Frontal cortex (tissue), 4 donors: ENCODE measurements at places on chromosomes 16 and 17. TPM values are rescaled to one million over a fixed set of nuclear protein-coding genes. Genes with fewer than 3 reads are reported as not detected.

GRCh38 chr16:86714166-86714565 is 135.8 kb downstream of the FOXL1 start:
- no peak for DNase-seq

- no peak for DNase-seq
Observed at GRCh38 chr17:40093580-40094201, 6.7 kb downstream of the NR1D1 start.

DNA sequence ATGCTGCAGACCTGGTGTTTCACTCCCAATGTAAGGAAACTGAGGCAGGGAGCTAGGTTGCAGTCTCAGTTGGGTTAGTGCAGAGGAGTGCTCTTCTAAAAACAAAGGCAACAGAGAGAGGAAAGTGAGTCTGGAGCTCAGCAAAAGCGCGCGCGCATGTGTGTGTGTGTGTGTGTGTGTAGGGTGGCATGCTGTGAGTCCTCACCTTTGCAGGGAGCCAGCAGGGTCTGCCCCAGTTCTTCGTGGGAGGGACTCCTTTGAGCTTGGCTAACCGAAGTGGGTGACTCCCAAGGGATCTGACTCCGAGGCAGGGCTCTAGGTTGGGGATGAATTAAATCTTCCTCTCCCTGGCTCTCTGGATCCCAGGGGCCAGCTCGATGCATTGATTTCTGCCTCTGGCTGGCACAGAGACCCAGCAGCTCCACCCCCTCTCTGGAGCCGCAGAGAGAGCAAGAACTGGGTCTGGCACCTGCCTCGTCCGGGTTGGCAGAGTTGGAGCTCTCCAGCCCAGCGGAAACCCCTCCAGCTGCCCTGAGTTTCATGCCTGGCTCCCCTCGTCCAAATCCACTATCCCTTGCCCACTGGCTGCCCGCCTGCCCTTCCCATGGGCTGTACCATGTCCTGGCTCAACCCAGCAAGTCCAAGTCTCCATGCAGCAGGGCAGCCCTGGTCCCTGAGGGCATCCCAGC is 1.3 kb upstream of the BTBD17 start:
- DNase-seq, result no peak

DNA sequence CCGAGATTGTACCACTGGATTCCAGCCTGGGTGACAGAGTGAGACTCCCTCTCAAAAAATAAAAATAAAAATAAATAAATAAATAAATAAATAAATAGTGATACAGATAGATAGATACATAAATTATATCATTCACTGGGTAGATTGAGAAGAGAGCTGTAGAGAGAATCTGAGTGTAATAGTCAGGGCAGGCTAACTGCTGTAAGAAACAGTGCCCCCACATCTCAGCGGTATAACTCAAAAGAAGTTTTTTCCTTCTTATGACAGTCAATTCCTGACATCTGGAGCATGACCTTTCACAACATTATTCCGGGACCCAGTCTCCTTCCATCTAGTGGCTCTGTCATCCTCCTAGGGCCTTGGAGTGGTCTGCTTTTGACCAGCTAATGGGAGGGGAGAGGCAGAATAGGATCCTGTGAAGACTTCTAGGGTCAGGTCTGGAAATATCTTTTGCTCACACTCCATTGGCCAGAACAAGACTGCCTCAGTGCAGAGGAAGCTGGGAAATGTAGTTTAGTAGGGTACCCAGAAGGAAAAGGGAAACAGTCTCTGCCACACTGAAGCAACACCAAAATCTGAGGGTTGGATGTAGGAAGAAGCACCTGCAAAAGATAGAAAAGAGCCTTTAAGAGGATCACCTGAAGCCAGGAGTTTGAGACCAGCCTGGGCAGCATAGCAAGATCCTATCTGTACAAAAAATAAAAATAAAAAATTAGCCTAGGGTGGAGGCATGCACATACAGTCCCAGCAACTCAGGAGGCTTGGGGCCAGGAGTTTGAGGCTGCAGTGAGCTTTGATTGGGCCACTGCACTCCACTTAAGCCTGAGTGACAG is 3.0 kb upstream of the QPRT start:
- no peak for DNase-seq

GRCh38 chr17:72034000-72034399 is 86.8 kb upstream of the SOX9 start:
- DNase-seq, result no peak

GRCh38 chr17:73365301-73365874 is 53.6 kb upstream of the CDC42EP4 start:
- no peak for DNase-seq

GRCh38 chr17:45369421-45369820 is 52.6 kb upstream of the MAP3K14 start:
- DNase-seq, result no peak

DNA sequence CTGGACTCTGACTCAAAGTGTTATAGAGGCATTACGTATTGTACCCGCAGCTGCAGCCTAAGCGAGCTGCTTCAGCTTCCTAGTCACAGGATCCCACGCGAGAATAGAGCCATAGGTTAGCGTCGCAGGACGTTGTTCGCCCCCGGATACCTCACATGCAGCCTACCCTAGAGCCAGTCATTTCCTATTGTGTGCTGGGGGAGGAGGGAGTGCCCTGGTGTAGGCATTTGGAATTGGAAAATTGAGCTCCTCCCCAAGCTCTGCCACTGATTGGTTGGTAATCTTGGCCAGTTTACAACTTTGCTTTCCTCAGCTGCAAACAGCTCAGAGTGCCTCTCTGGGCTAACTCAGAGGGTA is 530 bp downstream of the NAA60 start:
- DNase-seq, result no peak

- DNase-seq, result no peak
Observed at GRCh38 chr16:49127103-49127502, 154.5 kb downstream of the CBLN1 start.

DNA sequence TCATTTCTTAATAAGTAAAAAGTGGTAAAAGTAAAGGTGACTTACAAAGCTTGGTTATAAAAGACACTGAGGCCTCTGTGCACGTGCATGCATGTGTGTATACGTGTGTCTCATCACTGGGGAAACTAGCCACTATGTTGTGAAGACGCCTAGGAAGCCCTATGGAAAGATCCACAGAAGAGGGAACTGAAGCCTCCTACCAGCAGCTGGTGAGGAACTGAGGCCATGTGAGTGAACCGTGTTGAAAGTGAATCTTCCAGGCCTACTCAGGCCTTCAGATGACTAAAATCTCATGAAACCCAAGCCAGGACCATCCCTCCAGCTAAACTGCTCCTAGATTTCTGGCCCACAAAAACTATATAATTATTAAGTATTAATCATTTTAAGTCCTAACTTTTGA is 23.7 kb downstream of the PHLPP2 start:
- DNase-seq, result no peak

DNA sequence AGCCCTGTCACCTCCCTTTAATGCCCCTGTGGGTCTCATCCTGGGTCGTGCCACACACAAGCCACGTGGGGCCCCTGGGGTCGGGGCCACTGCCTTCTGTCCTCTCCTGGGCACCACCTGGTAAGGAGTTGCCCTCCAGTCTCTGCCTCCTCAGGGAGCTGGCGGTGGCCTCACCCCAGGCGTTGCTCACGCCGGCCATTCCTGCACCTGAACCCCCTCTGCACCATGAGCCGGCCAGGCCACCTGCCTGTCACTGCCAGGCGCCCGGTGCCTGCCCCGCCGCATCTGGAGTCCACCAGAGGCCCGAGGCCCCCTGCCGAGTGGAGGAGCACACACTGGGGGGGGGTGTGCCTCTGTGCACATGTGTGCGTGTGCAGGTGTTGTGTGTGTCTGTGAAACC is 10.4 kb downstream of the NHERF2 start:
- no peak for DNase-seq

GRCh38 chr17:38460716-38461630 is 32.7 kb downstream of the ARHGAP23 start:
- peak; percentile 11 for DNase-seq

GRCh38 chr17:62663304-62663703 is 35.8 kb downstream of the MRC2 start:
- DNase-seq, result no peak

DNA sequence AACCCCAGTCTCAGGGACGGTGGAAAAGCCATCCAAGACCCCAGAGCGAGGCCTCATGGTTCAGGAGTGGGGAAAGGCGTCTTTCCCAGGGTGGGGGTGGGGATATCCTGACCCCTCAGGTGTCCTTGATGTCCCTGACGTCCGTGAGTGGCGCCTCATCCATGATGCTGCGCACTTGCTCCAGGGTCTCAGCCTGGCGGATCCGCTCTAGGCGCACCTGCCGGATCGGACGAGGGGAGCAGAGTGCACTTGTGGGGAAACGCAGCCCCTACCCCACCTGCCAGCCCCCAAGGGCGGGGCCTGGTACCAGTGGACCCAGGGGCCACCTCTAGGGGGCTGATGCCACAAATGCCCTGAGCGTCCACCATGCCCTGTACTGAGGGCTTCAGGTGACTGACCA is 20.2 kb downstream of the RABEP2 start:
- DNase-seq, result no peak

- no peak for DNase-seq
Observed at GRCh38 chr16:81632392-81633146, 146.5 kb upstream of the PLCG2 start.

- DNase-seq, result no peak
Observed at GRCh38 chr17:71267668-71268067, 853.2 kb upstream of the SOX9 start.

DNA sequence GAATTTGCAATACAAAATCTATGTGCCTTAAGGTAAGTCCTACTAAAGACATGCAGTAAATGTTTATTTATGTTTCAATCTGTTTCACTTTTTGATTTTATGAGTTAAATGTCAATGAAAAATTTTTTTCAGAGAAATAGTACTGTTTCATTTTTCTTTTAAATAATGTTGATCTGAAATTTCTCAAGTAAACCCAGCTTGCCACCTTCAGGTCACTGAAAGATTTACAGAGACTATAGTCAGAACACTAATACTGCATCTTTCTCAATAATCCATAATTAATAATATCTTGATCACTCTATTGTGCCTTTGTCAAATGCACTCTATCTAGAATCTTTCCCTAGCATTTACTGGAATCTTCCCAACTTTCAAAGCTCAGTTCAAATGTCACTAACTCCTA is 6.5 kb upstream of the DHX40 start:
- DNase-seq, result no peak

DNA sequence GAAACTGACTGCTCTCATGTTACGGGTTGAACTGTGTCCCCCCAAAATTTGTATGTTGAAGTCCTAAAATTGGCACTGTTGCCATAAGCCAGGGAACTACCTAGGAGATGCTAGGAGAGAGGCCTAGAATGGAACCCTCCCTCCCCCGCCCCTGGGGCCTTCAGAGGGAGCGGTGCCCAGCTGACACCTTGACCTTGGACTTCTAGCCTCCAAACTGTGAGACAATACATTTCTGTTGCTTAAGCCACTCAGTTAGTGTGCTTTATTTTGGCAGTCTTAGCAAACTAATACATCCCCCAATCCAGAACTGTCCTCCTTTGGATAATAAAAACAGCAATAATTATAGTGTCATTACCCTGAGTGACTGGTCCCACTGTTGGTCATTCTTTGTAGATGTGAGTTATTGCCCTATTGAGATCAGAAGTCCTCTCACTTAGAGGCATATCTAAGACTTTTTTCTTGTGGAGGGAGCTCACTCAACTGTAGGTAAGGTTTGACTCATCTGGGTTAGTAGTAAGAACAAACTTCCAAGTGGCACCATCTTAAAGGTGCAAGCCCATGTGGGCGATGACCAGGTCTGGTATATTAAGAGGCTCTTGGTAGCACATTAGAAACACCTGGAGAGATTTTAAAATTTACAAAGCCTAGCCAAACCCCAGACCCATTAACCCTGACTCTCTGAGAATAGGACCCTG is 93.0 kb upstream of the HLF start:
- DNase-seq, result no peak

GRCh38 chr16:57908409-57908987 is 62.4 kb downstream of the CNGB1 start:
- no peak for DNase-seq

DNAJA2 gene
- total RNA-seq, result 128 TPM

ATF7IP2 gene
- 14.3 TPM for total RNA-seq

CES3 gene
- under 0.01 TPM for total RNA-seq

HOXB9 gene
- not detected for total RNA-seq

MT4 gene
- not detected for total RNA-seq

MT1G gene
- total RNA-seq, result not detected

SYNGR3 gene
- 71.3 TPM for total RNA-seq
